ENCODE measurements at places on chromosomes 1 and 21.

- DNase-seq, result no peak
Observed at GRCh38 chr1:209513226-209513625, 70.3 kb upstream of the CAMK1G start.

DNA sequence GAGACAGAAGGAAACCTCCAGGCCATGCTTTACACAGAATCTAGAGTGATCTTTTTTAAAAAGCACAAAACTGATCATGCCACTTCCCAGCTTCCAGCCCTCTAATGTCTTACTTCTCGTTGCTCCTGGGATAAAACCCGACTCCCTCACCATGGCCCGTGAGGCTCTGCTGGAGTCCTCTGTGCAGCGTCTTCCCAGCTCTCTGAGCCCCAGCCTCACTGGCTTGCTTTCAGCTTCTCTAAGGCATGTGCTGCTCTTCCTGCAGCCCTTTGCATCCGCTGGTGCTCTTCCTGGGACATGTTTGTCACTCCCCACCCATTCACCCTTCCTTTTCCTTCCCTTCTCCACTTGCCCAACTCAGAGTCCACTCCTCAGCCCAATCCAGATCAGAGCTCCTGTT is 184.1 kb downstream of the AK5 start:
- DNase-seq, result no peak

- DNase-seq, result peak; percentile 76
Observed at GRCh38 chr1:55021942-55022546, 17.3 kb upstream of the PCSK9 start.

DNA sequence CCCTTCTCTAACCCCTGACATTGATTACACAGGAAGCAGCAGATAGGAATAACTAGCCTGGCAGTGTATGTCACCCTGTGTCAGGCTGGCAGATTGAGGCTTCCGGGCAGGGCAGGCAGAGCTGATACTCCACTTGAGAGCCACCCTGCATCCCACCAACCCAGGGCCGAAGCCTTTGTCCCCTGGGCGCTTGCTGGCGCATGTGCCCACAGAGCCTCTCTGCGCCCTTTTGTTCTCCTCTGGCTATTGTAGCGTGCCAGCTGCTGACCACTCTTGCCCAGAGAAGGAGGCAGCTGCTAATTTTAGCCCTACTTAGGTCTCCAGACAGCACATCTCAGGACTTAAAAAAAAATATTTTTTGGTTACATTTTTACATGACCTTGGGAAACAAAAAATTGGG is 304.9 kb downstream of the HHAT start:
- DNase-seq, result no peak

- no peak for DNase-seq
Observed at GRCh38 chr21:41817877-41818855, 51.3 kb upstream of the RIPK4 start.

- no peak for DNase-seq
Observed at GRCh38 chr1:173213665-173214064, 6.5 kb upstream of the TNFSF4 start.

All from pancreas (tissue), 10 donors.